ENCODE measurements at places on chromosomes 5 and 9. TPM values are rescaled to one million over a fixed set of nuclear protein-coding genes. Genes with fewer than 3 reads are reported as not detected.

ACSL6 gene
- 0.39 TPM for total RNA-seq

CCNI2 gene
- 0.16 TPM for total RNA-seq

TSPAN17 gene
- total RNA-seq = 36.1 TPM

GABRA6 gene
- not detected for total RNA-seq

CDH9 gene
- not detected for total RNA-seq

OBP2B gene
- total RNA-seq = not detected

CXCL14 gene
- total RNA-seq = 15.5 TPM

HTR4 gene
- not detected for total RNA-seq

CER1 gene
- total RNA-seq = not detected

ZDHHC11B gene
- total RNA-seq = not detected

PCDHGB7 gene
- total RNA-seq = 1.3 TPM

ARL14EPL gene
- not detected for total RNA-seq

IFNA21 gene
- not detected for total RNA-seq

NTRK2 gene
- 0.16 TPM for total RNA-seq

PCDHB9 gene
- not detected for total RNA-seq

Data from hair follicular keratinocyte (primary cell).